ENCODE measurements at places on chromosomes 2 and 18.

DNA sequence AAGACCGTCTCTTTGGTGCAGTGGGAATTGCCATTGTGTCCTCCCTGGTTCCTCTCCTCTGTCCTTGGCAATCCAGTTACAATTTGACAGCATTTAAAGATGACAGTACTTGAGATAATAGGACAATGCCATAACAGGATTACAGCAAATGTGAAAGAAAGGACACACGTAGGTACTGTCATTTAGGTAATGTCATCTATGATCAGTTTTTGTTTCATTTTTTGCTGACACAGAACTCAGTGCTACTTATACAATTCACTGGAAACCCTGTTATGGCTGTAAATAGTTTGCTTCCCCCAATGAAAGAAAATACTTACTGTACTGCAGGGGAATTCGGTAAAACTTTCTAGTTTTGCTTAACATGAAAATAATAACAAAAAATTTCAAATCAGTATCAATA is 65.2 kb downstream of the BCL11A start:
- no peak for DNase-seq

- no peak for DNase-seq
These were observed 70.2 kb downstream of the PRKRA start for GRCh38 chr2:178380763-178381162.

DNA sequence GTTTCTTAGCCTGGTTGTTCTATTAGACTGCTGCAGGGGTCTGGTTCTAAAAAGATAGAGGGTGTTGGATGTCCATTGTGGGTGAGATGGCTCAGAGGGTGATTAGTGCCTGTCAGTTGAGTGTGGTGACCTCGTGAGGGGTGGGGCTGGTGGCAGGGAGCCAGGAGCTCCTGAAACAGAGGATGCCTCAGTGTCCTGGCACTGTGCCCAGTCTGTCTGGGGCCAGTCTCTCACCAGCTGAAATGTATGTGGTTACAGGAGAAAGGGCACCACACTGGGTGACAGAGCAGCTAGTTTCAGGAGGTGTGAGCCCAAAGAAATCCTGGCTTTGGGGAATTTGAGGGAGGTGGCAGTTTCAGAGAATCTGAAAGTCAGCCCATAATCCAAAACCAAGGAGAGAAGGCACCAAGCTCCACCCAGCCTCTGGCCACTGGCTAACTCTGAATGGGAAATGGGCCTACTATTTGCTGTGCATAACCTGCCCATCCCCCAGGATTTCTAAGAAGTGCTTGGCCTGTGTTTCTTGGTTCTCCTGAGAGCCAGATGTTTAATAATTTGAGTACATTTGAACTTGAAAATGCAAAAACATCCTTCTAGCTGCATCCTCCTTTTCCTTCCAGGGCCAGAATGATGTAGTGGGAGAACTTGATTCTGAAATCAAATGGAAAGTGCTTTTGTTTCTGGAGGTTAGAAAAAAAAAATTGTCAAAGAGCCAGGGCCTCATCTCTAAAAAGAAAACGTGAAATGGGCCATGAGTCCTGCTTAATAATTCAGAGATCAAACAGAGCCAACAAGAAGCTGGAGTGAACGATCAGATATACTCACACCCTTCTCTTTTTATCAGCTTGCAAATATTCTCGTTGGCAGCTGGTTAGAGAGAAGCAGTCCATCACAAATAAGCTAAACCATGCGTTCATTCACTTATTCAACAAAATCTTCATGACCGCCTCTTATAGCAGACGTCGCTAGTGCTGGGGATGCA is 92.3 kb downstream of the B3GNT2 start:
- DNase-seq = no peak

DNA sequence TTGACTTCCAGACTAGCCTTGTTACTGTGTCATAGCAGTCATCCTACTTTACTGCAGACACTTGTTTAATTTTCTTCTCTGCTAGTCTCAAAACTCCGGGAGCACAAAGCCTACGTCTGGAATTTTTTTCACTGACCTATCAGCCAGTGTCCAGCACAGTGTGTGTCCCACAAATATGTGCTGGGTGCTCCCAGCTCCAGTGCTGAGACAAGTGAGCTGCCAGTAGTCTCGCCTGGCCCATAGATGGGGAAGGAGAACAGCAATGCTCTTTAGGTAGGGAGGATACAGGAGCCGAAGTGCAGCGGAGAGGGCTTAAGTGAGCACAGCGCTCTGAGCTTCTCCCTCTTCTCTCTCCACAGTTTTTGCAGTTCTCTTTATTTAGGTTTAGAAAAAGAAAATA is 34.0 kb downstream of the ARHGAP28 start:
- no peak for DNase-seq

GRCh38 chr2:23486684-23487075 is 101.7 kb downstream of the KLHL29 start:
- no peak for DNase-seq

DNA sequence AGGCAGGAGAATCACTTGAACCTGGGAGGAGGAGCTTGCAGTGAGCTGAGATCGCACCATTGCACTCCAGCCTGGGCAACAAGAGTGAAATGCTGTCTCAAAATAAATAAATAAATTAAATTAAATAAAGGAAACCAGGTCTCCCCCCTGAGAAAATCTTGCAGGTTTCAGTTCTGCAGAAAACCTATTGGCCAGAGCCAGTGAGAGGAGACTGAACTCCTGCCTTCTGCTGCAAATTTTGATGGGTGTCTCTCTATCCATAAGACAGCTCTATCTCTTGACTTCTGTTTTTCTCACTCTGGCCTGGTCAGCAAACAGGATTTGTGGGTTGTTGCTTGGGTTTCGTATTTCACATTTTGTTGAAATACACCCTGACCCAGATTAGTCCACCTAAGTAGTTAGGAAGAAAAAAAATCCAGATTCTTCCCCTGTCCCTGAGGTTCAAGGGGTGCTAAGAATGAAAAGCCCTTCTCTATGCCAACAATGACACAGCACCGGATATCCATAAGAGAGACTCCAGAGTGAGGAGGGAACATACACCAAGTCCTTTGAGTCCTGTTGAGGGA is 86.7 kb upstream of the MAP4K4 start:
- no peak for DNase-seq

- DNase-seq = no peak
These were observed 88.8 kb upstream of the ACVR2A start for GRCh38 chr2:147756069-147756468.

DNA sequence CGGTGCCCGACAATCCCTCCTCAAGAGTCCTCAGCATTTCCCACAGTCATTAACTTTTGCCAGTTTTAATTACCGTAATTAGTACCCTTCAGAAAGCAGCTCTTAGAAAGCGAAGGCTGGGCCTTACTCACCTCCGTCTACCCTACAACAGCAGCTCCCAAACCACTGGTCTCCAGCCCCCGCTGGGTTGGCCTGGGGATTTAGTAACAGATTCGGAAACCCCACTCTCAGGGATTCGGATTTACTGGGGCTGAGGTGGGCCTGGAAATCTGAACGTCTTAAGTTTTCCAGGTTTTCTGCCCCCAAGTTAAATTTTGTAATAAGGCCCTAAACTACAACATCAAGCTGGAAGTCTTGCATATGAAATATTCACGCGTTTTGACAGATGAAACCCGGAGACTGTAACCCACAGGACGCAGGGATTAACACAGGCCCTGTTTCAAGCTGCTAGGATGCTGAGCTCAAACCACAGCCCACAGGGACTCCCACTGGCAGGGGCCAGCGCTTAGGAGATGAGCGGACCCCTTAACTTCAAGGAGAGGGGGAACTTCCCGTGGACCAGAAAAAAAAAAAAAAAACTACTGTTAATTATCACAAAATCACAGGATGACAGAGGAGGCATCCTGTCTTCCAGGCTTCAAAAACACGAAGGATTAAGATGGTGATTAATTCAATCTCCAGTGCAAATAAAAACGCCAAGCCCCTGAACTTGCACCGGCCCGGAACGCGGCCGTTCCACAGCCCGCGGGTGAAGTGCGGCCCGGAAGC is 985 bp downstream of the ILKAP start:
- no peak for DNase-seq

- no peak for DNase-seq
These were observed 305.4 kb upstream of the RND3 start for GRCh38 chr2:150792780-150793300.

DNA sequence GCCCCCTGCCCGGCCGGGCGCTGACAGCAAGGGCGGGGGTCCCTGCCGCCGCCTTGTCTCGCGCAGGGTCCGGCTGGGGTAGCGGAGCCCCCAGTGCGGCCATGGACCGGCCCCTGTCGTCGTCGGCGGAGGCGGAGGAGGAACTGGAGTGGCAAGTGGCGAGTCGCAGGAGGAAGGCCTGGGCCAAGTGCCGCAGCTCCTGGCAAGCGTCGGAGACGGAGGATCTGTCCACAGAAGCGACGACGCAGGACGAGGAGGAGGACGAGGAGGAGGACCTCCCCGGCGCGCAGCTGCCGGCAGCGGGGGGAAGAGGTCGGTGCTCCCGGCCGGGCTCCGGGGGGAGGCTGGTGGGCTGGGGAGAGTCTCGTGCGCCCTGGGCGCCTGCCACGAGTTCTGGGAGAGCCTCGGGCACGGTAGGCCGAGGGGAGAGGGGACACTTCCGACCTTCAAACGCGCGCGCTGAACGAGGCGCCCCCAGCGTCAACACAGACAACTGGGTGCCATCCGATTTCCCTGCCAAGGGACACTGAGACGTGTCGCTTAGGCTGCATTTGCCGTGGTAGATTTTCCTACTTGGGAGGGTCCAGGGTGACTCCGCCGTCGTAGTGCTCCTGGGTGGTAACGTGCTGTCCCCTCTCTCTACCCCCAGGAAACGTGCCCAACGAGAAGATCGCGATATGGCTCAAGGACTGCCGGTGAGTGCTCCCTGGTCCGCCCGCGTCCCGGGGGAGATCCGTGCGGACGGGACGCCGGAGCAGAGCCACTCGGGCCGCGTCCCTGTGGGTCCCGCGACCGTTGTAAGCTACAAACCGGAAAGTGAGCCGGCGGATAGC is 652 bp downstream of the ITPRID2 start:
- DNase-seq = no peak

DNA sequence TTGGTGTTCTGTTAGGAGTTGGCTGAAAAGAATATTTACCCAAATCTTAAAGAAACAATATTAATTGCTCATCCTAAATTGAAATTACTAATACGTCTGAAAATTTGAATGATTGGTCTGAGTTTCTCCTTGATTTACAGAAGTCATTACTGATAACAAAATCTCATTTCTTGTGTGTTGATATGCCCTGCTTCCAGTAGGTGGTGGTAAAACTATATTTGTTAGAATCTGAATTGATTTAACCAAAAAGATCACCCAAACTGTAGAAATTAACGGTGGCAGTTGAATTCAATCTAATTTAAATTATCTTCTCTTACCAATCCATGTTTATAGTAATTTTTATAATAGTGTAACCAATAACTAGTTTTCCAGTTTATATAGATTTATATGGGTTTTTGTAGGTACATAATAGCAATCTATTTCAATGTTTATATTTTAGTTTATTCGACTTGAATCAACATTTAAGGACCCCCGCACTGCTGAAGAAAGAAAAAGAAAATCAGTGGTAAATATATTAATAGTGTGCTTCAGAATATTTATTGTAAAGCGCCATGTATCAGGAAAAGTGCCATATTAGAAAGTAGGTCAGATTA is 38.3 kb downstream of the PAPOLG start:
- DNase-seq = no peak

- DNase-seq = no peak
These were observed 19.0 kb upstream of the SAG start for GRCh38 chr2:233288663-233289062.

DNA sequence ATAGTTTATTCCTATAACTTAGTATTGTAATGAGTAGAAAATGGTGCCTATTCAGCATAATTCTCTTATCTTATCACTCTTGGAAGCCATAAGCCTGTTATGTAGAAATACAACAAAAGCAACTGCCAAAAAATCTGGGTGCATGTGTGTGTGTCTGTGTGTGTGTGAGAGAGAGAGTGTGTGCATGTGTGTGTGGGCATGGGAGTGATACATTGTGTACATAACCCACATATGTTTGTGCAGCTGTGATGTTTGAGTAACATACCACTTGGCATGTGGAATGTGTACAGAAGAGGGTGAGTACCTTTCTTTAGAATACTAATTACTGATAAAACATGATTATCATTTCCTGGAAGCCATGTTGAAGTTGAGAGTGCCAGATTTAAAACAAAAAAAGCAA is 642.3 kb upstream of the SYT4 start:
- no peak for DNase-seq

DNA sequence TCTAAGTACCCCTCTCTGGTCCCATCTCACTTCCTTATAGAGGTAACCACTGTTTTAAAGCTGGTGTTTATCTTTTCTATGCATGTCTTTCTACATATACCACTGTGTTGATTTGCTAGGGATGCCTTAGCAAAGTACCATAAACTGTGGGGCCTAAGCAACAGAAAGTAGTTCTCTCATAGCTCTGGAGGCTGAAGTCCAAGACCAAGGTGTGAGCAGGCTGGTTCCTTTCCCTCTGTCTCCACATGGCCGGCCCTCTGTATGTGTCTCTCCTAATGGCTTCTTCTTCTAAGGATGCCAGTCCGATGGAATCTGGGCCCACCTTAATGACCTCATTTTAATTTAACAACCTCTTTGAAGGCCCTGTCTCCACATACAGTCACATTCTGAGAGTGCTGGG is 40.8 kb upstream of the ROCK2 start:
- no peak for DNase-seq

- no peak for DNase-seq
These were observed 4.4 kb downstream of the LIMS2 start for GRCh38 chr2:127670957-127671290.

- DNase-seq = no peak
These were observed 1.9 kb upstream of the ST3GAL5 start for GRCh38 chr2:85890522-85891176.

- no peak for DNase-seq
These were observed 12.1 kb downstream of the ANKRD23 start for GRCh38 chr2:96831679-96832078.

DNA sequence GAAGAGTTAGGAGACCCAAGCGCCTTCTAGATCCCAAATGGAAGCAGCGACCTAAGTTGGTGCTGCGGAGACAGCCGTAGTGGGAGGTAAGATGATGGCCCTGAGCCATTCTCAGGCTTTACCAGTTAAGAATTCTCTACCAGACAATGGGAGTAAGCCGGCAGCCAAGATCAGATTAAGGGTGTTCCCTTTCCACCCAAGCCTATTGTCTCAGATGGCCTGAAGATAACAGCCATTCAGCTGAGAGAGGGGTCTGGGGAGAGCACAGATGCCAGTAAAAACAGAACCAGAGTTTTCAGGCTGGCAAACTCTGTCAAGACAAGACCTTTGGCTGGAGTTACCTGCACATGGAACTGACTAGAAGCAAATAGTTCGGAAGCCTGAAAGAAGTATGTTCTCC is 191.7 kb upstream of the HAAO start:
- DNase-seq = no peak

- no peak for DNase-seq
These were observed 127.0 kb downstream of the FAM168B start for GRCh38 chr2:130966149-130966774.

DNA sequence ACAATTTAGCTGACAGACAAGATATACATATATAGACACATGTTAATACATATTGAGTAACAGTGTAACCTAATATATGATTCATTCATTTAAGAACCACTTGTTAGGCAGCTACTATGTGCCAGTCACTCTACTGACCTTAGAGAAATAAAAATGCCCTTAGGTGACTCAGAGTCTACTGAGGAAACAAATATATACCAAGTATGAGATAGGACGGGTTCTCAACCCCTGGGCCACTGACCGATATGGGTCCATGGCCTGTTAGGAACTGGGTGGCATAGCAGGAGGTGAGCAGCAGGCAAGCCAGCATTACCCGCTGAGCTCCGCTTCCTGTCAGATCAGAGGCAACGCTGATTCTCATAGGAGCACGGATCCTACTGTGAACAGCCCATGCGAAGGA is 14.8 kb downstream of the STRN start:
- no peak for DNase-seq

All from D721Med (cell line).